ENCODE measurements at places on chromosomes 6 and 20.

DNA sequence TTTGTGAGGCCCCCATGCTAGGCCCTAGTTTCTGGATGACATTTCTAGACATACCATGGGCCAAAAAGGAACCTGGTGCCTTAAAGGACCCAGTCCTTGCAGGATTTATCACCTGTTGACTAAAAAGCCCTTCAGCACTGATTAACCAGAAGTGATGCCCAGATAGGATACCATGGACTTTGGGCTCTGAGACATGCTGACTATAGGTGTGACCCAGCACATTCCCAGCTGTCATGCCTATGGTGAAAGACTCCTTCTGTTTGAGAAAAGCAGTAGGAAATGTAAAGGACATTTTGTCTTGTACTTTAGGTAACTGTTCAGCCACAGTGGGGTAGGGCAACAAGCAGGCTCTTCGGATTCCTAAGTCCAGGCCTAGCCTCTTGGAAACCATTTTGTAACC is 724.2 kb downstream of the CD109 start:
- DNase-seq, result no peak

DNA sequence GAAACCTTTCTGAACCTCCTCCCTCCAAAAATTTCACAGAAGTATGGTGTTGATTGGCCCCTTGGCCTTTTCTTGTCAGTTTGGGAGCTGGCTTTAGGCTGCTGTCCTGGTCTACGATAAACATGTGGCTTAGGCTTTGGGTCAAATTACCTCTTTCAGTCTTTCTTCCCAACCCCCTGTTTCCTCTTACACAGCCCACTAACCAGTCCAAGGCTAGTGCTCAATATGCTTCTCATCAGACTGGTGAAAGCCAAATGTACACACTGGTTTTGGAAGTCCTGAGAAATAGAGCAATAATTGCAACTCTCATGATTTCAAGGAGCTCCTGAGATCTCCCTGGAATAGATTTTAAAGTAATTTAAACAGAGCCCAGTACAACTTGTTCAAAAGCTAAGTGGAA is 933.7 kb upstream of the GJE1 start:
- DNase-seq, result no peak

- DNase-seq, result no peak
Observed at GRCh38 chr6:129647044-129647443, 62.9 kb downstream of the ARHGAP18 start.

DNA sequence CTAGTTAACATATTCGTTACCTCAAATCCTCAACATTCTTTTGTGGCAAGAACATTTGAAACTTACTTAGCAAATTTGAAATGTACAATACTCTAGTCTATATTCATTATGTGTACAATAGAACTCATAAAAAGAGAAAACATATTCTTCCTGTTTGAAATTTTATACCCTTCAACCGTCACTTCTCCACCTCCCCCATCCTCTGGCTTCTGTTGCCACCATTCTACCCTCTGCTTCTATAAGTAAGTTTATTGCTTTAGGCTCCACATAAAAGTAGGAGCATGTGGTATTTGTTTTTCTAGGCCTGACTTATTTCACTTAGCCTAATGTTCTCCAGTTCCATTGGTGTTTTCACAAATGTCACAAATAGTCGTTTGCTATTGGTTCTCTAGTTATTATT is 205.3 kb downstream of the TENT5A start:
- DNase-seq, result no peak
